Activated T-helper 2 cell treated with anti-CD3 and anti-CD28 coated beads, Interferon-gamma antibody, Interleukin-2, Interleukin-4, amounts not matched to agents 10 μg/mL and 5 μg/mL and 100 μg/mL, durations not matched to agents 14 hours and 24 hours and 36 hours (primary cell): ENCODE measurements at places on chromosomes 6 and 20. TPM values are rescaled to one million over a fixed set of nuclear protein-coding genes. Genes with fewer than 3 reads are reported as not detected.
A peak's percentile ranks its signal among the peaks of the same experiment; 100 is the strongest.

The CRISP2 gene
- not detected in 2 replicates for total RNA-seq

GRCh38 chr20:63814891-63815614 is 16.0 kb downstream of the ZBTB46 start:
- no peaks in the 10 kb centered on the region for H3K36me3 ChIP-seq
- DNase-seq, result no peak

DNA sequence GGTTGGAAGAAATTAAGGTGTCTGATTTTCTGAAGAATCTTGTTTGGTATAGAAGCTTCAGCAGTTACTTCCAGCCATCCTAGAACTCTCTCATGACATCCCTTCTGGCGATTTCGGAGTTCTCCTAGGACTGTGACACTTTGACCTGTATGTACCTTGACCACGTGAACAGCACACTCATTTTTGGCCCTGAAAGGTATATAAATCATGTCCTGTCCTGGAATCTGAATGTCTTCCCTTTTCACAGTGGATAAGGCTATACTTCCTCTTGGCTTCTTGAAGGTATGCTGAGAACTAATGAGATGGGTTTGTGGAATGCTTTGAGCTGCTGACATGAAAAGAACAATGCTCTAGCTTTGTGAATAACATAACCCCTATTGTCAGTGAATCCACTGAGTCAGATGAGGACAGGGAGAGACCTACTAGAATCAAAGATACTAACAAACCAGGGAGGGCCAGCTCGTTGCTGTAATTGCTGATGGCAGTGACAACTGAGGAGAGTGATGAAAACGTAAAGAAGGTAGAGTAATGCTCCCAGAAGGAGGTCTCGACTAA is 6.0 kb upstream of the ZDHHC14 start:
- no peak for DNase-seq
- H3K4me3 ChIP-seq, result no peak overlapping the region
- no peak overlapping the region for H3K27ac ChIP-seq
- H3K27me3 ChIP-seq, result peaks cover 26% of the 10 kb centered on the region
- peaks cover 17% of the 10 kb centered on the region for H3K4me1 ChIP-seq
- H3K36me3 ChIP-seq, result no peaks in the 10 kb centered on the region

DNA sequence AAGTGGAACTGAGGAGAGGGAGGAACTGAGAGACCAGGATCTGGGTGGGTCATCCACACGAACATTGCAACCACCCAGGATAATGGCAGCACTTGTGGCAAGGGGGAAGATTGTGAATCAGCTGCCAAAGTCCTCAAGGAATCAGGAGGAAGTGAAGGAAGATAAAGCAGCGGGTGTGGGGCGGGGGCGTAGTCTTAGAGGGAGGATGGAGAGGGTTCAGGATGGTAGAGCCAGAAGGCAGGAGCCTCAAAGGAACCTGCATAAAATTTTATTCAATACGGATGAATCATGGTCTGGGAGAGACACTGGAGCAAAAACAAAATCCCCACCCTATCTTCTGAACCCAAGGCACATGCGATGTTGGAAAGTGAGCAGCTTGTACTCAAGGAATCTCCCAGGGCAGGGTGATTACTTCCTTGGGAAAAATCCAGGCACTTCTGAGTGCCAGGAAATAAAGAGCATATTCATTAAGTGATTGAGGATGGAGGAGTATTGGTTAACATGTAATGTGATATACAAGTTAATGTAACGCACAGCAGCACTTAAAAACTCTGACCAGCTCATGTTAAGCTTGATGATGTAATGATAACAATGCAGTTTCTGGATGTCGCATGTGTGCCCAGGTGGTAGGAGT is 82.0 kb upstream of the B3GAT2 start:
- H3K27ac ChIP-seq, result no peak overlapping the region
- DNase-seq, result no peak
- H3K27me3 ChIP-seq, result no peaks in the 10 kb centered on the region
- H3K4me1 ChIP-seq, result no peaks in the 10 kb centered on the region

- H3K4me1 ChIP-seq, result peaks cover 28% of the 10 kb centered on the region
- peak overlapping the region; percentile 96 for H3K27ac ChIP-seq
- H3K36me3 ChIP-seq, result peaks cover 29% of the 10 kb centered on the region
- H3K27me3 ChIP-seq, result no peaks in the 10 kb centered on the region
- DNase-seq, result no peak
These were observed 2.7 kb downstream of the CEBPB start for GRCh38 chr20:50193199-50193835.

DNA sequence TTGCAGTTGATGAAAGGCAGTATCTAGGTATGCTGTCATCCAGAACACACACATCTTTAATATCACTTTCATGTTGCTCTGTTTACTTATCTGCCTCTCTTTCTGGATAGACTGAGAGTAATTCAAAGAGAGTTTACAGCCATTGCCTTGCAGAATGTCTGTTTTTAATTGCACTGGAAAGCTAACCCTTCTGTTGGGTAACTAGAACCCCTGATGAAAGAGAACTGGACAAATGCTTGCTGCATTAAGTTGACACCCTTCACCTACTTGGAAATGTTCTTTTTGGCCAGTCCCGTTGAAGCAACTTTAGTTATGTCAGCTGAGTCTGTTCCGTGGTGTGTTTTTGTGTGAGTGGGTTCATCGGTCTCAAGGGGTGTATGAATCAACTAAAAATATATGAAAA is 383.8 kb upstream of the CITED2 start:
- no peak overlapping the region for H3K4me3 ChIP-seq
- H3K27me3 ChIP-seq, result no peaks in the 10 kb centered on the region
- no peak for DNase-seq
- H3K4me1 ChIP-seq, result no peaks in the 10 kb centered on the region

- no peak overlapping the region for H3K4me3 ChIP-seq
- peaks cover 52% of the 10 kb centered on the region for H3K27me3 ChIP-seq
- H3K27ac ChIP-seq, result no peak overlapping the region
- H3K4me1 ChIP-seq, result peaks cover 2% of the 10 kb centered on the region
- H3K36me3 ChIP-seq, result no peaks in the 10 kb centered on the region
These were observed 54.5 kb upstream of the RREB1 start for GRCh38 chr6:7053125-7053774.

GRCh38 chr6:116251568-116252384 is 2.1 kb downstream of the TSPYL4 start:
- peaks cover 21% of the 10 kb centered on the region for H3K36me3 ChIP-seq
- DNase-seq, result no peak
- H3K4me1 ChIP-seq, result peaks cover 38% of the 10 kb centered on the region
- H3K27ac ChIP-seq, result peak overlapping the region; percentile 72
- H3K4me3 ChIP-seq, result no peak overlapping the region
- H3K27me3 ChIP-seq, result no peaks in the 10 kb centered on the region

DNA sequence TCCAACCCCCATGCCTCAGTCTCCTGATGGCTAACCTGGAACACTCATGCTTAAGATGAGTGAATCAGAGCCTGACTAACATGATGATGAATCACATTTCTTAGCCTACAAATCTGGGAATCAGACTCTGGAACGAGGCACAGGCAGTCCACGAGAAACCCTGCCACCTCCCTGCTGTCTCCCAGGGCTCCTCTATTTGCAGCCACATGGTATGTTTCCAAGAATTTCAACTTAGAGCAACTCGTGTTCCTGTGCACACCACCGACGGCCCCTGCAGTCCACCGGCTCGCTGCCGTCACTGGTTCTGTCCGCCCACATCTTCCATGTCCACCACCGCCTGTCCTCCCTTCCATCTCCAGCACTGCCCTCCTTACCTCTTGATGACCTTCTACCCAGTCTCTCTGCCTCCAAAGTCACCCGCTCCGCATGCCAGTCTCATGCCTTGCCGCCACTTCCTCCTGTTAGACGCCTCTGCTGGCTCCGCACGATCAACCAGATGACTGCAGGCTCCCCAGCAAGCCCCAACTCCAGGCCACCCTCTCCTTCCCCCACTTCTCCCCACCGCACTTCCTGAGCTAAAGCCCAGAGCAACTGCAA is 87.6 kb downstream of the AGPAT4 start:
- H3K4me1 ChIP-seq, result peaks cover 10% of the 10 kb centered on the region
- H3K27ac ChIP-seq, result no peak overlapping the region
- H3K4me3 ChIP-seq, result no peak overlapping the region
- no peak for DNase-seq

DNA sequence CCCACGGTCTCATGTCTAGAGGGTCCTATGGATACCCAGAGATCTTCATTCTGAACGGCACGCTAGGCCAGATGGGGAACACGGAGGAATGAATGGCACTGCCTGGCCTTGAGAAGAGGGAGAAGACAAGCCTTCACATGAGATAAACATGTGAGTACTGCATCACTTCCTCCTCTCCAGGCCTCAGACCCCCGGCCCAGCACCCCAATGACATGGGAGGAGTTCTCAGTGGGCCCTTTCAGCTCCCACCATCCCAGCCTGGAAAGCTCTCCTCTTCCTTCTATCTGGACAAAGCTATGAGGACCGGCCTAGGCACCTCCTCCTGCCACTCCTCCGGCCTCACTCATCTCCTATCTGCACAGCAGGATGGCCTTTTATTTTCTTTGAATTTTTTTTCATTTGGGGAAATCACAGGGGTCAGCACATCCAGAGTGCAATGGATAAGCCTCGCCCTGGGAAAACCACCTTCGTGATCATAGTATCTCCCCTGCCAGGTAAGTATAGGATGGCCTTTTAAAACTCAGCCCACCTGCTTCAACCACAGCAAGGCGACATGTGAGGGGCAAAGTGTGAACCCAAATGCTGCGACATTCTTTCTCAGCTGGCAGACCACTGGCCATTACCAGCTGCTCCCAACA is 39.2 kb upstream of the CDKN1A start:
- no peaks in the 10 kb centered on the region for H3K4me1 ChIP-seq
- no peak overlapping the region for H3K4me3 ChIP-seq
- DNase-seq, result no peak
- no peak overlapping the region for H3K27ac ChIP-seq
- no peaks in the 10 kb centered on the region for H3K27me3 ChIP-seq

GRCh38 chr6:44475417-44475778 is 87.9 kb downstream of the CDC5L start:
- peaks cover 15% of the 10 kb centered on the region for H3K27me3 ChIP-seq
- DNase-seq, result no peak
- no peak overlapping the region for H3K27ac ChIP-seq
- H3K36me3 ChIP-seq, result no peaks in the 10 kb centered on the region
- H3K4me1 ChIP-seq, result no peaks in the 10 kb centered on the region
- no peak overlapping the region for H3K4me3 ChIP-seq

DNA sequence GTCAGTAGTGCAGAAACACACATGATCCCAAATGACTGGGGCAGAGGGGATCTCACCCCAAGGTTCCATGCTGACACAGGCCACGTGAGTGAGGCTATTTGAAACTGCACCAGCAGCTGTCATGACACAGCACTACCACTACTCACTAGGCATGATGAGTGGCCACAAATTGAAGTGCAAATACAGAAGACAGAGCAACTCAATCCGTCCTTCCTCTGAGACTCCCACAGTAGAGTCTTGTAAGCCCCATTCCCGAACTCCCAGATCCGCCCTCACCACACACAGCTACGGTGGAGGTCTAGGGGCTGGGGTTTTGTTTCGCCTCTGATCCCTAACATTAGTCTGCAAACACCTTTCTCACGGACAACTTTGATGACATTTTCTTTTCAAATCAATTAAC is 113.3 kb upstream of the NUP153 start:
- no peak overlapping the region for H3K4me3 ChIP-seq
- H3K36me3 ChIP-seq, result no peaks in the 10 kb centered on the region
- no peak for DNase-seq

GRCh38 chr20:62760471-62760855 is 35.8 kb upstream of the MRGBP start:
- H3K27ac ChIP-seq, result no peak overlapping the region
- DNase-seq, result no peak

The MLN gene
- total RNA-seq, result not detected in 2 replicates

DNA sequence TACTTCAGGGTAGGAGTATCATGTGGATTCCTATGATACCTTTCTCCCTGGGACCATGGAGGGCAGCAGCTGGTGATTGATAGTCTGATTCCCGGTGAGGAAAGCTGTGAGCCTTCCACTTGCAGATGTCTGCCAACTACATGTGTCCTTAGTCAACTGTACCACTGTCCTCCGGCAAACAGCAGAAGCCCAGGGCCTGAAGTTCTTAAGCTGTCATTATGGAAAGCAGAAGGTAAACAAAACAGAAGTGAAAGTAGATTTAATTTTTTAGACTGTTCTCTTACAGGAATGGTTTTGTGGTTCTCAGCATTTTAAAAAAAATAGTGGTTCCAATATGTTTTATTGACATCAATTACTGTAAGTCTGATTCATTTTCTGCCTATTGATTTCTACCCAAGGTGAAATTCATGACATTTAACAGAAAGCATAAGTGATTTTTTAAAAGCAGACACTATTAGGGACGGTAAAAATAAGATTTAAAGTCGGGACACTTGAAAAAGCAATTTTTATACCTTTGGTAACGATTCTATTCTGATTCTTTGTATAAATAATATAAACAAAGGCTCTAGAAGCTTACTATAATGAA is 36.6 kb downstream of the PTPN1 start:
- H3K27me3 ChIP-seq, result no peaks in the 10 kb centered on the region
- H3K4me1 ChIP-seq, result peaks cover 53% of the 10 kb centered on the region
- peak overlapping the region; percentile 72 for H3K4me3 ChIP-seq
- peak overlapping the region; percentile 86 for H3K27ac ChIP-seq

DNA sequence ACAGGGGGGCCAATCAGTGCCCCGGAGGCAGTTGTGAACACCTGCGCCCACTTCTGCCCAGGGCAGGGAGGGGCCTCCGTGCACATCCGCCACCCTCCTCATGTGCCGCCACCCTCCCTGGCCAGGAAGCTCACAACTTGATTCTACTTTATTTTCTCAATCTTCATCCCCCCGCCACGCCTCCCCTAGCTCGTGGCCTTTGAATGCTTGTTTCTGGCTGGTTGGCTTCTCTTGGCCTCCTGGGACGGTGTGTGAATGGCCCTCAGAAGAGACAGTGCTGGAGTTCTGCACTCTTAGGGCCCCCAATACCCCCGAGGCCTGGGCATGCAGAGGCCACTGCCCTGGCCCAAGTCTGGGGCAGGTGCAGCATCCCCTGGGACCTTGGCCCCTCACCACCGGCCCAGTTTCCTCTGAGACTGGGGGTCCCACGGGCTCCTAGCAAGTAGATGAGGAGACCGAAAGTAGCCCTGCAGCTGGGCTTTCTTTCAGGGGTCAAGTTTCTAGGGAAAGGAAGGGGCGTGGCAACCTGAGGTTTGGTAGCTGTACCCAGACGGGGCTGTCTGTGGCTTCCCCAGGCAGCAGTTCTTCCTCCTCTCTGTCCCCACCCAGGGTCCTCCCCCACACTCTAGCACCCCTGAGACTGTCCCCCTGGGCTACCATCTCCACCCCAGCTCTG is 1.3 kb downstream of the RGS19 start:
- peak overlapping the region; percentile 95 for H3K4me3 ChIP-seq
- peaks cover 19% of the 10 kb centered on the region for H3K4me1 ChIP-seq
- peaks cover 21% of the 10 kb centered on the region for H3K36me3 ChIP-seq

- no peak for DNase-seq
- H3K27ac ChIP-seq, result no peak overlapping the region
- no peak overlapping the region for H3K4me3 ChIP-seq
These were observed 29.8 kb downstream of the DAAM2 start for GRCh38 chr6:39821742-39822532.

DNA sequence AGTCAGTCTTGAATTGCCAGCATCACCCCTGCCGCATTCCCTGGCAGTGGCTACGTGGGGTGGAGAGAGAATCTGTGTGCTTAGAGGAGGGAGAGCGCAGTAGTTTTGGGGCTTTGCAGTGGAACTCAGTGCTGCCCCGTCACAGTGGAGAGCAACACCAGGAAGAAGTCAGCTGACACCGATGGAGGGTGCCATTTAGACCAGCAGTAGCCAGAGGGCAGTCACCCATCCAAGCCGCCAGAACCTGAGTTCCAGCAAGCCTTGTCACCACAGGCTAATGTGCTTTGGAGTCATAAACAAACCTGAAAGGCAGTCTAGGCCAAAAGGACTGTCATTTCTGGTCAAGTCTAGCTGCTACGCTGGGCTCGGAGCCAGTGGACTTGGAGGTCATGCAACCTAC is 22.0 kb upstream of the PERP start:
- no peak overlapping the region for H3K27ac ChIP-seq
- H3K27me3 ChIP-seq, result peaks cover 26% of the 10 kb centered on the region
- no peak overlapping the region for H3K4me3 ChIP-seq
- no peaks in the 10 kb centered on the region for H3K4me1 ChIP-seq

The STMN3 gene
- total RNA-seq, result 6.5 and 7.1 TPM in 2 replicates

The CCN5 gene
- total RNA-seq, result not detected in 2 replicates
